GM23248 (cell line): ENCODE measurements at places on chromosomes 3 and 15. TPM values are rescaled to one million over a fixed set of nuclear protein-coding genes. Genes with fewer than 3 reads are reported as not detected.

- DNase-seq, result no peak
Measured at GRCh38 chr3:18436213-18436612, 11.1 kb upstream of the SATB1 start.

DUOXA2 gene
- polyA plus RNA-seq, result not detected in 2 replicates

GRCh38 chr3:38490281-38491030, 5.7 kb upstream of the EXOG start:
- DNase-seq, result no peak

IL16 gene
- 0.53 and 0.94 TPM in 2 replicates for polyA plus RNA-seq

DNA sequence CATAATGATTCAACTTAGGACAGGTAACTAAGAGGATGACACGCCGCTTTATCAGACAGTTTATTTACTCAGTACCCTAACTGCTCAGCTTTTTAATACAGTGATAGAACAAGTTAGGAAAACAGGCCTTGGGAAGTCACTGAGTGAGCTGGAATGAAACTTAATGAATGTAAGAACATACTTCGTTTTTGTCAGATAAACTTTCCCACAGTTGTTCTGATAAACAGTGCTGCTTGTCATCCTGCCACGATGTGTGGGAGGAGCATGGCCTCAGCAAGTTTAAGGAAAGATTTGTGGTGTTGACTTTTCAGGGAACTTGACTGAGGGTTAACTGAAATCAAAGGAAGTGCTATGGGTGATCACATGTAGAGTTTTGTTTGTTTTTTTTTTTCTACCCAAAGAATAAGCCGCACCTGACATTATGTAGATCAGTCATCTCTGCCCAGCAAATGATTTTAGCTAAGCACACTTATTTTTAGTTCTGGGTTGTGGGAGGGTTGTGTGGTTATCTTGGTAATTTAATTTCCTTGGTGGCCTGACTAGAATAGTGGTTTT, 5.6 kb upstream of the P2RY14 start:
- peak; percentile 27 for DNase-seq

GRCh38 chr3:131630097-131630496, 127.3 kb upstream of the MRPL3 start:
- peak; percentile 47 for DNase-seq

DPPA2 gene
- polyA plus RNA-seq, result not detected in 2 replicates

C3orf52 gene
- 1.6 and 1.9 TPM in 2 replicates for polyA plus RNA-seq

DNA sequence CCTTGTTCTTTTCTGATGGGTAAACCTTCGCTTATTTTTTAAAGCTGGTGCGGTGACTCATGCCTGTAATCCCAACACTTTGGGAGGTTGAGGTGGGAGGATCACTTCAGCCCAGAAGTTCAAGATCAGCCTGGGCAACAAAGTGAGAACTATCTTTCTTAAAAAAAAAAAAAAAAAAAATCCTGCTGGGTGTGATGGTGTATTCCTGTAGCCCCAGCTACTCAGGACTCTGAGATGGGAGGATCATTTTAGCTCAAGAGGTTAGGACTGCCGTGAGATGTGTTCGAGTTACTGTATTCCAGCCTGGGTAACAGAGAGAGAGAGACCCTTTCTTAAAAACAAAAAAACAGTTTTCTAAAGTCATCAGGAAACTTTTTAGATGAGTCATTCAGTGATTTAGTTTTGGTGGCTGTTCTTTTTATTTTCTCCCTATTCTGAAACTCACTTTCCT, 37.7 kb downstream of the SLMAP start:
- DNase-seq, result peak; percentile 48

DNA sequence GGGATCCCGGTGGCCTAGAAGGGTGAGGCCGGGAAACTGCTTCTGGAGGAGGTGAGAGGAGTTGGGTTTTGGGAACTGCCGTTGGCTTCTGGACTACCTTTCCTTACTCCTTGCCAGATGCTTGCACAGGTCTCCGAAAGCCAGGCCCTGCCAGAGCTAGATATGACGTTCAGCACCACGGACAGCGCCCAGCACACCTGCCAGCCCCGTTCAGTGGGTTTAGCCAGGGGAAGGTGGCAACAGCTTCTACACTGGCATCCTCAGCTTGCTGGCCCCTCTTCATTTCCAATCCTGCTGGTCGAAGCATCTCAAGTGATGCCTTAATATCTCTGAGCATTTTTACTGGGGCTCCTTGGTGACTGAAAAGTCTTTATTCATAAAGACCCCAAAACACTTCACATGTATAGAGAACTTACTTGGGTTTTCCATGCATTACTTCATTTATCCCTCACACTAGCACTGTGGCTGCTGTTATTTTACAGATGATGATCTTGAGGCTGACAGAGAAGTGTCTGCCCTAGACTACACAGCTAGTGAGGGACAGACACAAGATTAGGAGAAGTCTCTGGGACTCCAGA, 21.9 kb downstream of the HCN4 start:
- DNase-seq, result peak; percentile 61

DHX30 gene
- 42.9 and 44.1 TPM in 2 replicates for polyA plus RNA-seq

DNA sequence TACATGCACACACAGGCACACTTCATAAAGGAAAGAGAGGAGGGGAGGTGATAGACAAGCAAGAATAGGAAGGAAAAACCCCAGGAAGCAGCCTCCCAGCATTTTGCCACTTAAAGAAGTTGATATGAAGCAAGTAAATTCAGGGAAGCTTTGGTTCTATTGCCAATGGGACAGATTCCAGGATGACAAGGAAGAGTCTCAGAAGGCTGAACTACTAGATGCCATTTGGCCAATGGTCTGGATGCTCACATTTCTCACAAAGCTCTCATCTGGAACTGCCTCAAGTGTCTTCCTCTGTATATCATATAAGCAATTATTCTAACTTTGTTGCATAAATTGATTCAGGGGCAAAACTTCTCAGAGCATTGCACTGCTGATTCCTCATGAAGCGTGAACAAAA, 78.8 kb upstream of the STRIT1 start:
- DNase-seq, result no peak

TPRA1 gene
- polyA plus RNA-seq, result 42.8 and 45.4 TPM in 2 replicates

DNA sequence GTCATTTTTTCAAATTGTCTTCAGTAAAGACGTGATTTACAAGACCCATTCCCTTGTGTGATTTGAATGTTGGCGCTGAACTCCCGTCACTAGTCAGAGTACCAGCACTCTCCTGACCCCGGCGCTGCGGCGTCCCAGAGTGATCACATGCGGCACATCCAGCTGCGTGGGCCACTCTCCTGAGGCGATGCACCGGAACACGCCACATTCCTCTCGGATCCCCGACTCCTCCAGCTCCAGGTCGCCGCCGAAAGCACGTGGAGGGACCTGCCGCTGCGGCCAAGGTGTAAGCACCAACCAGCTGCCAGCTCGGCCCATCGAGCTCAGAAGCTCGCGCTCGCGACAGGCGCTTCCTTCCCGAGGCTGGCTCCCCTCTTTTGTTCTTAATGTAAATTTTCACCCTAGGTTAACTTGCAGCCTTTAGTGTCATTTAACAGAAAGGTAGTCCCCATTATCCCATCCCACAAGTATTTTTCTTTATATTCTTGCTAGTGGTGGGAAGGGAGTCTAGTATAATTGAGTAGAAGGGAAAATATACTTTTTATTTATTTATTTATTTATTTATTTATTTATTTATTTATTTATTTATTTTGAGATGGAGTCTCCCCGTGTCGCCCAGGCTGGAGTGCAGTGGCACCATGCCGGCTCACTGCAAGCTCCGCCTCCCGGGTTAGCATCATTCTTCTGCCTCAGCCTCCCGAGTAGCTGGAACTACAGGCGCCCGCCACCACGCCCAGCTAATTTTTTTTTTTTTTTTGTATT, 61.7 kb upstream of the VGLL3 start:
- no peak for DNase-seq

DNA sequence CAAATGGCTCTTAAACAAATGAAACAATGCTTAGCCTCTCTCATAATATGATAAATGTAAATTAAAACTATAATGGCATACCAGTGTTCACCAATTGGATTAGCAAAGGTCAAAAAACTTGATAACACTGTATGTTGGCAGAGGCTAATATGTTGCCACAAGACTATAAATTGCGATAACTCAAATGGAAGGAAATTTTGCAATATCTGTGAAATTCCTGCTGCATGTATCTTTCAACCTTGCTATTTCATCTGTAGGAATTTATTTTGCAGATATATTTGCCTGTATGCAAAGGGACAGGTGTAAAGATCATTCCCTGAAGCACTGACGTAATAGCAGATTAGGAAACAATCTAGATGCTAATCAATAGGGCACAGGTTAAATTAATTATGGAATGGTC, 191.4 kb upstream of the EIF1B start:
- DNase-seq, result peak; percentile 22

GOLGA8G gene
- not detected in 2 replicates for polyA plus RNA-seq

GRCh38 chr3:152818027-152818426, 16.9 kb upstream of the P2RY1 start:
- DNase-seq, result no peak

DNA sequence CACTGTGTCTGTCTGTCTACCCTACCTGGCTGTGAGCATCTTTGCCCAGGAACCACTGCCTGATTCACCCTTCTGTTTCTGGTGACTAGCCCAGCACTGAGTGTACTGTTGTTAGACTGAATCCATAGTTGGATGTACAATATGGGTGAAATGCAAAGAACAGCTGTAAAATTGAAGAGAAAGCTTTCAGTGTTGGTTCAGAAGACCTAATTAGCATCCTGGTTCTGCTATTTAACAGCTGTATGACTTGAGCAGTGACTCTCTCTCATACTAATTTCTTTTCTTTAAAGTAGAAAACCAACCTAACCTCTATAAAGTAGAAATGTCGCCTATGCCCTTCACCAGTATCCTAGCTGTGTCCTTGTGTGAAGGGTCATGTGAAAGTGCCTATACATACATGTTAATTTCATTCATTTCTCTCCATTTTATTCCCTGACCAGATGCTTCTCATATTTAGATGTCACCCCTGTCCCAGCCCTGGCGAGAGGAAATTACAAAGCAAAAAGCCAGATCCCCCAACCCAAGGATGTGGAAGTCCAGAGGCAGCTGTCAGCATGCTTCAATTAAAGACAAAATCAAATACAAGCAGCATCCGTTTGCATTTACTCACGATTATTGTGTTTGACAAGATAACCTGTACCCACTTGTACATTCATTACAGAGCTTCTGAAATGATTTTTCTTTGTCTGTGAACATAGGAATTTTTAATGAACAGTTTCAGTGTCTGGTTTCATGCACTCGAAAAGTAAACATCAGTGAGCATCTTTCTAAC, 305.7 kb upstream of the ICE2 start:
- DNase-seq, result no peak

- DNase-seq, result no peak
Measured at GRCh38 chr3:3020209-3020608, 90.0 kb downstream of the IL5RA start.

GOLGA6D gene
- polyA plus RNA-seq, result not detected in 2 replicates

DNA sequence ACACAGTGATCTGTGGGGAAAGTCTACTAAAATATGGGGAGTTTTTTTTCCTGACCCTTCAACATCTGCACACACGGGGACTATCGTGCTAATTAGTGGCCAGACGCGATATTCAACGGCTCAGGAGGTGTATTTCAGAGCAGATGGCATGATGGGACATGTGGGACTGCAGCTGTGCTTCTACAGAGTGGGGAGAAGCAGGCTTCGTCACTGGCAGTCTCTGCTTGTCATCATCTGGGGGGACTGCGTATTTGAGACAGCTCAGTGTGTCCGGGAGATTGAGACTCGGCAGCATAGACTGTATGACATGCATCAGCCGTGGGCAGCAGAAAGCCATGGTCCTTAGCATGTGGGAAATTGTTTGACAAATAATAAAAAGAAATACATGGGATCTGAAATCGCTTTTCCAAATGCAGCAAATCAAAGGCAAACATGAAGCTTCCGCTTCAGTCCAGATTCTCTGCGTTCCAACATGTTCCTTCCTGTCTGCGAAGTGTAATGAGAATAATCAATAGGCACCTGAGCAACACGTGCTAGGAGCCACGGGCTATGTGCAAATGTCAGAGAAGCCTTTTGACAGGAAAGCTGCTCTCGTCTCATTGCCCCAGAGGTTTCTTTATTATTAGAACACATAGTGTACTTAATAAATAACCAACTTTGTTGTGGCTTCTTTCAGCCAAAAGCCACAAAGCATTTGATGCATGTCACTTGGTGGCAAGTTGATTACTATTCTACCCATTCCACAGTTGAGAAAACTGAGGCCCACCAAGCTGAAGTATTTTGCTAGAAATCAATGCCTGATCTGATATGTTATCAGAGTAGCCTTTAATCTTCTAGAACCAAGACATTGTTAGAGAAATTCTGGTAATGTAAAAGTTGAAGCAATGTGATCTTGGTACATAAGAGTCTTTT, 276.3 kb downstream of the RYR3 start:
- DNase-seq, result no peak

DNA sequence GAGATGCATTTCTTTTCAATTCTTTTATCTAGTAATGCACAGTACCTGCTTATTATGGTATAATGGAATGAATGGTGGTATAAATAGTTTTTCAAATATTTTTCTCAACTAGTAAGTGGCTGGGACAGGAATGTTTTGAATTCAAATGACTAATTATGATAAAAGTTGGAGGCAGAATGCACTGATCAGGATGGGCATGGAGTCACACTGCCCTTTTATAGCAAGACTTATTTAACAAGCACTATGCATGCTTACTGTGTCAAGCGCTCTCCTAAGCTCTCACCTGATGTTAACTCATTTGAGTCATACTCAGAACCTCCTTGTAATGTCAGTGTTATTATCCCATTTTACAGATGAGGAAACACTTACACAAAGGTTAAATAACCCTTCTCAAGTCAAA, 221.8 kb downstream of the FEZF2 start:
- peak; percentile 47 for DNase-seq

DNA sequence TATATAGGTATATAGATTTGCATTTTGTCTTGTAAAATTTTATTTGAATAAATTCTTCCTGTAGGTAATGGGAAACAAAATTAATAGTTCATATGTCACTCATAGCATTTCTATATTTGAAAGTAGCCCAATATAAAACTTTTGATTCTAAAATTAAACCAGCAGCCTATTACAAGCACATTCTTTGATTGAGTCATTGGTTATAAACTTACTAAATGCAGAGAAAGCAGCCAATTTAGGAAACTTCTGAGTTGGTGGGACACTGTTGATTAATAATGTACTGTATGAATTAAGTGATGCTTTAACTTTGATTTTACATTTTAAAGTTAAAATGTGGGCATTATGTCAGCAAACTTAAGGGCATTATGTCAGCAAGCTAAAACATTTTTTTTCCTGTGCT, 34.5 kb downstream of the NR1D2 start:
- peak; percentile 56 for DNase-seq

DNA sequence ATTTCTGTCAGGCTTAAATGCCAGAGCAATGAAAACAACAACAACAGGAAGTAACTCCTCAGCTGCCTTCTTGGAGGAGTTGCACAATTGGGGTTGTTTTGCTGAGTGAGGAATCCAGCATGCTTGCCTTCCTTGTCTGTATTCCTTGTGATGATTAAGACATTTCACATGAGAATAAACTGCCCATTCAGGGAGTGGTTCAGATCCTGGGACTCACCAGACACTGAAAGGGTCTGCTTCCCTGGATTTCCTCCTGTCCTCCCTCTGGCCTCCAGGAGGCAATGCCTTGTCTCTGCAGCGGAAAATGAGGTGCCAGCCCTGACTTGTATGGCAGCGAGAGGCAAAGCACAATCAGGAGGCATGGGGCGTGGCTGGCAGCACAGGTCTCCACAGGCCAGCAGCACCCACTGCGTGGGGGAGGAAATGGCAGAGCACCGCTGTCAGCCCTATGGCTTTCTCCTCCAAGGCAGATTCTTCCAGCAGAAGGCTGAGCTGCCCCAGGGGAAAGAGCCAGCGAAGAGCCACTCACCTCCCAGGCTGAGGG, 41.5 kb downstream of the RBP2 start:
- peak; percentile 70 for DNase-seq

GRCh38 chr3:138347960-138348753, at the start of gene MRAS:
Gene MRAS, plus strand, starts transcription at chr3:138348579. Its CDS starts 24,305 bp downstream, at chr3:138372884.
- DNase-seq, result peak; percentile 95
